NCI-H1417 (cell line): ENCODE measurements at places on chromosomes 2 and 18.

GRCh38 chr18:42264497-42264896, 309.5 kb downstream of the PIK3C3 start:
- no peak for DNase-seq

DNA sequence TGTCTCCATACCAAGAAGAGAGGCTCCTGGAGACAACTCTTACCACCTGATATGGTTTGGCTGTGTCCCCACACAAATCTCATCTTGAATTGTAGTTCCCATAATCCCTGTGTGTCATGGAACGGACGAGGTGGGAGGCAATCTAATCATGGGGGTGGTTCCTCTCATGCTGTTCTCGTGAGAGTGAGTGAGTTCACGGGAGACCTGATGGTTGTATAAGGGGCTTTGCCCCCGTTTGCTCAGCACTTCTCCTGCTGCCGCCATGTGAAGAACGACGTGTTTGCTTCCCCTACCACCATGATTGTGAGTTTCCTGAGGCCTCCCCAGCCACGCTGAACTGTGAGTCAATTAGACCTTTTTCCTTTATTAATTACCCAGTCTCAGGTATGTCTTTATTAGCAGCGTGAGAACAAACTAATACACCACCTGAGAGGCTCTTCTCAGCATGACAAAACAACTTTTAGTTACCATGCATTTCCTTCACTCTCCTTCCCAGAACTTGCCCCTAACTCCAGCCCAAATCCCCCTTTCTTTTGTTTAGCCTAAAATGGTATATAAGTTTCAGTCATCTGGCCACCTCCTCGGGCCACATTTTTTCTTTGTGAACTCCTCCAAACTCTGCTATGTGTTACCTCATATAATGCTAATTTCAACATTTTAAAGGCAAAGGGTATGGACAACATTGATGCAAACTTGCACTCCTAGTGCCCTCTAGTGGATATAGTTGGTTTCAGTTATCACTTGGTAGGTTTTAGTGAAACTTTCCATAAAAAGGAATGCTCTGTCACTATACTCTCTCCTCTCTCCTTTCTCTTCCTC, 58.6 kb upstream of the SLC25A52 start:
- peak; percentile 74 for DNase-seq

- DNase-seq, result no peak
Observed at GRCh38 chr2:95392320-95392719, 10.2 kb upstream of the FAHD2A start.

DNA sequence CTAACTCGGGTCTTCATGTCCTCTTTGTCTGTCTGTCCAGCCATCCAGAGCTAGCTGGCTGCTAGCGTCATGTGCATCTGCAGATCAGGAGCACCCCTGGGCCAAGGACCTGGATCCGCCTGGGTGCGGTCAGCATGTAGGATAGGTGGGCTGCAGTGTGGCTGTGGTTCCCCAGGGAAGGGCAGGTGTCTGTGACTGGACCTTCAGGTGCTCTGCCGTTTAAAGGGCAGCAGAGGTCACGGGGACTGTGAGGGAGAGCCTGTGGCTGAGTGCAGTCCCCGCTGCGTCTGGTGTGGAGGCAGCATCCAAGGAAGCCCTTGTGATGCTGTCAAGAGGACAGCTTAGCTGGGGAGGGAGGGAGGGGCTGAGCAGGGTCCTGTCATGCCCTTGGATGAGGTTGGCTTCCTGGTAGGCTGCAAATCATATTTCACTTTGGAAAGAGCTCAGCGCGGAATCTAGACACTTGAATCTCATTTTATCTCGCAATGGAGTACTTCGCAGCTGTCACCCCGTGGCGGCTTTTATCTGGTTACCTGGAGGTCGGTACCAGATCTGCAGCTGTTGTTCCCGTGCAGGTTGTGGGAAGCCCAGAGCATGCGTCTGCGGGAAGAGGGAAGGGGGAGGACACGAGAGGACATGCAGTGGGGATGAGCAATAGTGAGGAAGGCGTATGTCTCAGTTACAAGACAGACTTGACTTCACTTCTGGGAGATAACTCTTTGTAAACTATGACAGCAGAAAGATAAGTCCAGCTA, 5.9 kb upstream of the RALB start:
- DNase-seq, result peak; percentile 85

DNA sequence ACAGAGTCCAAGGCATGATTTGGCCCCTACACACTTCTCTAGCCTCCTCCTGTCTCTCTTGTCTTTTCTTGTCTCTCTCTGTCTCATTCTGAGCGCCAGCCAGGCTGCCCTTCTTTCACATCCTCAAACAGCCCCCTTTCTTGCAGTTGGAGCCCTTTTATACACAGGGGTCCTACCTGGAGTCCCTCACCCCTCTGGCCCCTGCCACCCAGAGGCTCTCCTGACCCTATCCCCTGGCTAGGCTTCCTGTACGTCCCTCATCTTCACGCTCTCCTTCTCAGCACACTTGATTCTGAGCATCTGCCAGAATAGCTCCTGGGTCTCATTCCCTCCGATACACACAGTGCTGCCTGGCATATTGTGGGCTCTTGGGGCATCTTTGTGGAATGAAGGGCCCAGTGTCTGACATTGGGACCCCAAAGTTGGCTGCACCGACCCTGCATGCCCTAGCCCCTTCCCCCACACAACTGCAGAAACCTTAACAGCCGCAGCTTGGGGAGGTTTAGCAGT, 261.9 kb downstream of the DYSF start:
- DNase-seq, result no peak

GRCh38 chr18:37668971-37669747, 103.6 kb upstream of the CELF4 start:
- peak; percentile 93 for DNase-seq

DNA sequence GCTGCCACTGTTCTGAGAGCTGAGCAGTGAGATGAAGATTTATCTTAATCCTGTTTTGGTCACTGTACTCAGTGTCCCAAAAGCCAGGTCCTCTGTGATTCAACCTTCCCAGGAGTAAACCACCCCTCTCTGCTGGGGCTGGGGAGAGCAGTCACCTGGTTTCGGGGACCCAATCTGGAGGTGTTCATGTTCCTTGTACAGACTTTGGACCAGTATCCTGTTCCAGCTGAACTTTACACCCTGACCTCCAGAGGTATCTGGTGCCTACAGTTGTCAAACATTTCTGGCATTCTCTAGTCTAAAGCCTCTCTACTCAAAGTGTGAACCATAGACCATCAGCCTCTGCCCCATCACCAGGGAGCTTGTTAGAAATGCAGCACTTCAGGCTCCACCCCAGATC, 22.1 kb downstream of the CERS6 start:
- DNase-seq, result no peak

GRCh38 chr18:72530622-72531021, 13.5 kb downstream of the CBLN2 start:
- DNase-seq, result no peak

- peak; percentile 8 for DNase-seq
Observed at GRCh38 chr2:177717831-177718618, 325.5 kb downstream of the AGPS start.

DNA sequence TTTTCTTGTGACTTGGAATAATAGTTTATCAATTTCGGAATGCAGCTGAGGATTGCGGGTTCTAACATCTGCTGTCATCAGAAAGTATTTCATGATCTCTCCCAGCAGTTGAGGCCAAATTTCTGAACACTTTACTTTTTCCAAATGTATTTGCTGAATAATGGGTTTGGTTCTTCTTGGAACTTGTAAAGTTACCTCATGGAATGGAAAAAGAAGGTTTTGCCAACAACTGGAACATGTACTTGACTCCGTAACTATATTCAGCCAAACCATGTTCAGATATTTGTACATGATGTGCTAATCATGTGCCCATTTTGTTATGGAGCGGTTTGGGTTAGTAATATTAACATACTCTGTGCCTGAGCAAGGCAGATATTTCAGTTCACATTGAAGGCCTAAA, 119.6 kb downstream of the LCLAT1 start:
- no peak for DNase-seq

DNA sequence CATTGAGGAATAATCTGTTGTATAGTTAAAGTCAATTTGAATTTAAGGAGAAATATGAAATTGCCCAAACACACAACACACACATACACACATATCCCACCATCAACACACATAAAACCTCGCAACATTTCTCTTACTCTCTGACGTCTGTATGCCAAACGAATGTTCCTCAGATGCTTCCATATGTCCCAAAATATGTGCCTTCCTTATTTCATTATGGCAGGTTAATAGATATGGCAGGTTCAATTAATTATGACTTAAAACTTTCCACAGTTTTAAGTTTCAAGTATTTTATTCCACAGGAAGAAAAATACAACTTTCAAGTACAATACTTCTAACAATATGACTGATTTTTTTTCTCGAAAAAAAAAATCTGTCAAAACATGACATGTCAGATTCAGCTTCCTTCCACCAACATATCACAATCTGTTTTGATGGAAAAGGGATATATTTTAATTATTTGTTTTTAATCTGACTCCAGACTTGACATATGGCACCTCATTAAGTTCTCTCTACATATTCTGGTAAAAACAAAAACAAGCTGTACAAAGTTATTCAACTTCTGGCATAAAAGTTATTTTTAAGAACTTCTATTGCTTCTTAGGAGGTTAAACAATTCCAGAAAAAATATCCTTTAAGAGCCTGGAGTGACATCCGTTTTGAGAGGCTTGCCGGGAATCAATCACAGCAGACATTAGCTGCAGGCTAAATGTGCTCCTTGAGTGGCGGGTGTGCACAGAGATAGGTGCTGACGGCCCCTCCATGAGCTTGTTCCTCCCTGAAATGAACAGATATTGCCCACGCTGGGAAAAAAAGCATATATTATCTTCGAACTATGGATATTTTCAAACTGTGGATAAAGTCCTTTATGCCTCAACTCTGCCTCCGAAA, 812.7 kb downstream of the DCDC2C start:
- no peak for DNase-seq

DNA sequence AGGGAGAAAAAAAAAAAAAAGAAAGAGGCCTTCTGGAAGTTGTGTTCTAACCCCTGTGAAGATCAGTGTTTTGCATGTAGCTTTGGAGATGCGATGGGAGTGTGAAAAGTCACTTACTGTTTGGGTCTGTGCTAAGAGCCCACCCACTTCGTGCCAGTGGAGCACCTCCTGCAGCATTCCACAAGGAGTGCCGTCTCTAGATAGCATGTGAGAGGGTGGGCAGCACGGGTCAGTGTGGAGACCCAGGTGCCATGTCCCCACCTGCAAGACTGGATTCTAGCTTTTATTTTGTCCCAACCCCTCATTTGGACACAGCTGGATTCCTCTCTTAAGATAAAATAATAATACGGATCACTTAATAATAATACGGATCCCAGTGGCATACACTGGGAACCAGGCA, 12.5 kb upstream of the TMEM185B start:
- DNase-seq, result no peak

DNA sequence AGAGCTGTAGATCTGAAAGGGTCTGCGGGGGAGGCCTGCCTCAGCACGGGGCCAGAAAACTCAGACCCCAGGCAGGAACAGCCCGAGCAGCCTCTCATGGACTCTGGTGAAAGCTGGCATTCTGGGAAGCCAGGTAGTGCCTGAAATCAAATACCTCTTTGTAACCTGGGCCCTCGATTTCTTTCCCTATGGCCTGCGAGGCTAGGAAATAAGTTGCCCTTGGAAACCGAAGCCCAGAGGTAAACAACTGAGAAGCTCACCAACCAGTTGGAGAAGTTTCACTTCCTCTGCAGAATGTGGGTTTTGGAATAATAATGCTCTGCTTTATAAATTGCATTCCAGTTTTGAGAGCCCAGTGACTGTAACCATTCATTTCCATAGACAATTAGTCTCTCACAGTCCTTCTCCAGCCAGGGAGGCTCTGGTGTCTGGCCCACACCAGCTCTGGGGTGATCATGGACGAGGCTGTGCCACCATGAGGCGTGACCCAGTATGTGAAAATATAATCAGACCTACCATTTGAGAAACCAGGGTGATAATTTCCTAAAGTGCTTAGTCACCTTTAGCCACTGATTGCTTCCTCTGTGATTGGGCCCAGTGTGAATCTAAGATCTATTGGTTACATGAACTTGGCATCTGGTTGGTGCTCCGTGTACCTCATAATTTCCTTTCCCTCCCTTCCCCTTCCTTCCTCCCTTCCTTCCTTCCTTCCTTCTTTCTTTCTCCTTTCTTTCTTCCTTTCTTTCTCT, 133.1 kb upstream of the PELI1 start:
- no peak for DNase-seq

- no peak for DNase-seq
Observed at GRCh38 chr2:134011936-134012586, 241.8 kb upstream of the MGAT5 start.

DNA sequence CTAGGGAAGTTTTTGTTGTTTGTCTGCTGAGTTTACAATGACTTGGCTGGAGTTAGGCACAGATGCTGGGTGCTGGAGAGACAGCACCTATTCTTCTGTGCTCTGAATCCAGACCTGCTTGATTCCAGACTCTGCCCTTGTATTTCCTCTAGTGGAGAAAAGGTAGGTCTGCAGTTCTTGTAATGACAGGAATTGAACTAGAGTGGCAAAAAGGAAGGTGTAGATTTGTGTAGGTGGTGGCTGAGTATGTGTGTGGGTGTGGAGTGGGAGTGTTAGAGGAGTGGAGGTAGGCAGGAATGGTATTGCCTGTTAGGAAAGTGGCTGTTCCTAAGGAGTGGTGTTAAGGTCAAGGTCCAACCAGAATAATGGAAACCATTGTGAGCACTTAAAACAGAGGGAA, 71.9 kb upstream of the LYPD6 start:
- DNase-seq, result no peak

GRCh38 chr2:9318461-9319337, 104.6 kb downstream of the ITGB1BP1 start:
- no peak for DNase-seq

GRCh38 chr2:163417596-163418337, 318.0 kb downstream of the FIGN start:
- no peak for DNase-seq

- no peak for DNase-seq
Observed at GRCh38 chr2:106144621-106145331, 49.3 kb downstream of the UXS1 start.

DNA sequence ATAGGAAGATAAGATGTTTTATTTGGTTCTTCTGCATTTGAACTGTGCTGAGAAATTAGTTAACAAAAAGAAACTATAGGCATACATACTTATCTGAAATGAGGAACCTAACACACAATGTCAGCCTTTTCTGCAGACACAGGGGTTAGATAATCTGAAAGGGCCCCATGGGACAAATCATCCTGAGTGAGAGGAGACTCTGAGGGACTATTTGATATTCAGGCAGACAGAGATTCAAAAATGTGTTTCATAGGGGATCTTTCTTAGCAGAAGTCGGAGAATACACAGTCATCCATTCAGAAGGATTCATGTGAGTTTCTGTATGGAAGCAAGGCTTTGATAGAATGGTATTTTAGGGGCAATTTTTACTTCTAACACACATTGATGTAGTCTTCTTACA, 79.1 kb downstream of the NCKAP5 start:
- DNase-seq, result no peak

- peak; percentile 63 for DNase-seq
Observed at GRCh38 chr2:241064008-241064801, 37.9 kb downstream of the MTERF4 start.
